T1000 (cell line): ENCODE measurements at places on chromosomes 3 and 15.

GRCh38 chr3:192844836-192845525 is 72.7 kb downstream of the MB21D2 start:
- no peak for DNase-seq

- peak; percentile 45 for DNase-seq
Observed at GRCh38 chr3:126932188-126932931, 50.6 kb upstream of the PLXNA1 start.

DNA sequence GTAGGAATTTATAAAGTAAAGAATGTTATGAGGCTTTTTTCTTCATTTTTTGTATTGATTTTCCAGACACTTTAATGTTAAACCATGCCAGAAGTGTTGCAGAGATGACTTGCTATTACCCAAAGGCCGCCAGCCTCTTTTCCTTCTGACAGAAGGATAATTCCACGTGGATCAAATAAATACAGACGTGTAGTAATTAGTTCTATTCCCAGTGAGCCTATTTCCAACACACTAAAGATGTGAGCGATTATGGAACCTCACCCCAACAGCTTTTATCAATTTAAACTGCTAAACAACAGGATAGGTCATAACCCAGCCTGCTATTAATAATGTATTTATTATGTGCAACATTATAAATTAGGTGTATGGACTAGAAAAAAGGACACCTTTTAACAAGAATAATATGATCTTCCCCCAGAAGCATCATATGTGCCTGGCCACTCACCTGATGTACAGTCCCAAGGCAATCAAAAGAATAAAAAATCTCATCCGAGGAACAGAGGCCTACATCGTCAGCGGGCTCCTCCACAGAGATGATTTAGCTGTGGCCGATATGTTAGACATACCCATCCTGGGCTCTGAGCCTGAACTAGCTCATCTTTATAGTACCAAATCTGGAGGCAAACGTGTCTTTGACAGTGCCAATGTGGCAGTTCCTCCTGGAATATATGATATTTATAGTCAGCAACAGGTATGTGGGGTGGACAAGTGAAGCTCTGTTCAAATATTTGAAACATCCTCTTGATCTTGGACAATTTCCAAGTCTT is 125.9 kb upstream of the C15orf61 start:
- DNase-seq, result no peak

GRCh38 chr3:72163809-72164634 is 379.1 kb upstream of the PROK2 start:
- DNase-seq, result no peak

DNA sequence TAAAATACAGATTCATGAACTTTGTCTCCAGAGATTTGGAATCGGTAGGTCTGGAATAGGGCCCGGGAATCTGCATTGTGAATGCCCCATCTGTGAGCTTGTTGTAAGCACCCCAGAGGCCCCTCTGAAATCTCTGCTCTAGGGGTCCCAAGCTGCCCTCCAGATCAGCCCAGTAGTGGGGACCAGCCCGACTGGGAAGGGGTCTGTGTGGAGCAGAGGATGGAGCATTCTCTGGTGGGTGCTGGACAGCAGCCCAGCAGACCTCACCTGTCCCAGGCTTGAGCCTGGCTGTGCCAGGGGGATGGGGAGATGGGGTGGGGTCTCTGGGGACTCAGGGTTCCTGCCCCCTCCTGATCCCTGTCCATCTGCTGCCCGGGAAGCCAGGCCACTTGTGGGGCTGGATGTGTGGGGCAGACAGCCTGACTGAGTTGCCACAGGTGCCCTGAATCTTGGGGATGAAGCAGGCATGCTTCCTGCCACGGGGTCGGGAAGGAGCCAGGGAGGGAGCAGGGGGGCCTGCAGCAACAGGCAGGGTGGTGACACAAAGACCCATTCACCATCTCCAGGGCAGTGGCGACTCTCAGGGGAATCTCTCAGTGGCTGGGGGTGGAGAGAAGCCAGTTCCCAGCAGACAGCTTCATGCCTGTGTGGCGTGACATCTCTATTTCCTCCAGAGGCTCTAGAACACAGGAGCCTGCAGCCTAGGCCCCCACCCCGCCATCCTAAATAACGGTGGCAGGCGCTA is 99.3 kb downstream of the WNT7A start:
- no peak for DNase-seq

DNA sequence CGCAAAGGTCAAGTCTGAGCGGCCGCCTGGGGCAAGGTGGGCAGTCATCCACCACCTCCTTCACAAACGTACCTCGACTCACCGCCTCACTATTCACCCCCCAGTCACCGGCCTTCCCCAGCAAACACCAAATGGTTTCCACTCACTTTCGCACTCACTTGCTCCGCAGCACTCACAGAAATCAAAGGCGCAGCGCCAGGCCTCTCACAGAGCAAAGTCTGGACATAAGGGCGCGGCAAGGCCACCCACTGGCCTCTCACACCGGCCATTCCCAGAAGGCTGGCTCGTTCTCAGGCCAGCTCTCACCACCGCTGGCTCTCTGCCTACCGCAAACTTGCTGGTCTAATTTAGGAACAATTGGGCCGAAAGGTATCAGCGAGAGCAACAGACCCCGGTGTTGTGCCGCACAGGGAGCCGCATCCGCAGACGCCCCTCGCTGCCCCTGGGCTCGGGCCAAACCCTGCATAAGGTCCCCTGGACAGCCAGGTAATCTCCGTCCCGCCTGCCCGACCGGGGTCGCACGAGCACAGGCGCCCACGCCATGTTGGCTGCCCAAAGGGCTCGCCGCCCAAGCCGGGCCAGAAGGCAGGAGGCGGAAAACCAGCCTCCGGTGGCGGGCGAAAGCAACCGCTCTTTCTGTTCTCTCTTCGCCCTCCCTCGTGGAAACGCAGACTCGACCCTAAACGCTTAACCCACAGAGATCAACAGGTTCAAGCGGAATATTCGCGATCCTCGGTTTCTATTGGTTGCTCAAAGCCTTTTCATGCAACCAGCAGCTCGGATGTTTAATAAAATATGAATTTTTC is 2.9 kb downstream of the SHOX2 start:
- no peak for DNase-seq

- DNase-seq, result no peak
Observed at GRCh38 chr3:149790268-149790667, 2.1 kb downstream of the ANKUB1 start.

- no peak for DNase-seq
Observed at GRCh38 chr3:54888873-54889272, 39.0 kb downstream of the LRTM1 start.

- no peak for DNase-seq
Observed at GRCh38 chr3:126434931-126435411, 40.3 kb downstream of the CFAP100 start.

- DNase-seq, result peak; percentile 39
Observed at GRCh38 chr15:39770748-39771689, 11.6 kb downstream of the FSIP1 start.

DNA sequence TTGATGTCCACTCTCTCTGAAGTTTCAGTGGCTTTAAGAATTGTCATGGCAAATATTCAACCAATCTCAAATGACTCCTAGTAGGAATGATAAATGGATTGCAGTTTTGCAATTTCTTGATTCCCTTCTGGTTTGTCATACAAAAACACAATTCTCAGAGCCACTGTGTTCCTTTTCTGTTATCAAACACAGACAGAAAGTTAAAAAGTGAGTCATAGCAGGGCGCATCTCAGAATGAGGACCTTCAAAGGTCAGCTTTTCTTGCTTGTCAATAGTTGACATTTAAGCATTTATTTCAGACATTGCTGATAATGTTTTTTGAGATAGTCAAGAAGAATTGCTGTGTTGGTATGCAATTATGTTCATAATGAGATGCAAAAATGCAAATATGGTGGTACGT is 405.9 kb downstream of the NR2F2 start:
- no peak for DNase-seq

GRCh38 chr3:61989681-61990080 is 383.7 kb downstream of the FEZF2 start:
- DNase-seq, result no peak

DNA sequence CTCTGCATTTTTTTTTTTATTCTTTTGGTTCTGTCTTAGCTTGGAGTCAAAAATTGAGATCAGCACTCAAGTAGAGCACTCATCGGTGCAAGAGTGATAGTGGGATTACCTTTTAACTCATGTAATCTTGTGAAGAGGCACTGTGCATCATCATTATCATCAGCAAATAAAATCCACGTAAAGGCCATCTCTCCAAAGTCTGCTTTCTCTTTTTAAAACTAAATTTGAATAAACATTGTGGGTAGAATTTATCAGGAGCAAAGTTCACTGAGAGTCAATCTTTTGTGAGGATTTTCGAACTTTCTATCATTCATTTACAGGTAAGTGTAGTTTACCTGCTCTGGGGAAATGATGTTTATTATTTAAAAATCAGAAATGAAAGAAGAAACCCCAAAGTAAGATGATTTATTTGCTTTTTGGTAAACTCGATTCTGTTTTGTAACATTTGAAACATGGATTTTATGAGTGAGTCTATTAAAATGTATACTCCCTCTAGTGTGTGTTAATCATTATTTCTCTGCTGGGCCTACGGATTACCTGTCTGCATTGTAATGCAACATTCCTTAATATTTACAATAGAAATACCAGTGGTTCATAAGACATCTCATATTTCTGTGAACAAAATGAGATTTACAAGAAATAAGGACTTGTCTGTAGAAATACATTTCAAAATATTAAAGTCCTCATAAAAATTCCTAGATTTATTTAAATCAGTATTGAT is 327.7 kb upstream of the NAALADL2 start:
- no peak for DNase-seq

GRCh38 chr3:44340058-44340395 is 1.5 kb downstream of the TCAIM start:
- DNase-seq, result no peak

- DNase-seq, result no peak
Observed at GRCh38 chr3:129855170-129855831, 38.2 kb downstream of the TMCC1 start.

- DNase-seq, result no peak
Observed at GRCh38 chr15:67865766-67866165, 25.9 kb upstream of the RNU6-1 start.

- no peak for DNase-seq
Observed at GRCh38 chr3:186511245-186511644, 32.9 kb downstream of the CRYGS start.

DNA sequence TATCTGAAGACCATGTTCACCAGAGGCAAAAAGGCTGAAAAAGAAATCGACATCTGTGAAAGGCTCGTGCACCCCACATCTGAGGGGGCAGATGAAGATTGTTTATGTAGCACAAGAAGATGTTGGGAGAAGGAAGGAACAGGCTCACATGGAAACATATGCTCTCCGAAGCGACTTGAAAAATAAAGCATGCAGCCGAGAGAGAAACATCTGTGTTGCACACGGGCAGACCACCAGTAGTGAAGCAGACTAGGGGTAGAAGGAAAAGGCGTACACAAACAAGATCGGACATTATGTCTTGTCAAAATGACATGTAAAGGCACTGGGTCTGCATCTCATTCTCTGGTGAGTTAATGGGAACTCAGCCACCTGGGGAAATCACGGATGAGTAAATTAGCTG is 356.5 kb downstream of the ZIC4 start:
- no peak for DNase-seq

- no peak for DNase-seq
Observed at GRCh38 chr15:38217788-38218609, 34.6 kb upstream of the SPRED1 start.

GRCh38 chr3:35322070-35322469 is 317.3 kb upstream of the ARPP21 start:
- no peak for DNase-seq

DNA sequence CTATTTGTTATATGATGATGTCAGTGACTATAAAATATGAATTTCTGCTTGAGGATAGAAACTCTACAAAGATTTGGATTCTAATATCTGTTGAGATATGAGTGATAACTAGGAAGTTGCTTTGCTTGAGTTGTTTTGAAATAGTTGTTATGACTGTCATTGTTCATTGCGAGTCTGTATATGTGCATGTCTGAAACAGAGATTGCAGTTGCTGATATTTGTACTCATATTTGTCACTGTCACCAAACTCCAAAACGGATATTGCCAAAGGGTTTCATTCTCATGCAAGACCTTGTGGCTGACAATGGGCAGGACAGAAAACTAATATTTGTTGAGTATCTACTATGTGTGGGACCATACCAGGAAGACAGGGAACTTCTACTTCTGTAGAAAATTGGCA is 240.2 kb downstream of the CD47 start:
- DNase-seq, result no peak

GRCh38 chr15:29139540-29140459 is 129.8 kb downstream of the NSMCE3 start:
- DNase-seq, result no peak

DNA sequence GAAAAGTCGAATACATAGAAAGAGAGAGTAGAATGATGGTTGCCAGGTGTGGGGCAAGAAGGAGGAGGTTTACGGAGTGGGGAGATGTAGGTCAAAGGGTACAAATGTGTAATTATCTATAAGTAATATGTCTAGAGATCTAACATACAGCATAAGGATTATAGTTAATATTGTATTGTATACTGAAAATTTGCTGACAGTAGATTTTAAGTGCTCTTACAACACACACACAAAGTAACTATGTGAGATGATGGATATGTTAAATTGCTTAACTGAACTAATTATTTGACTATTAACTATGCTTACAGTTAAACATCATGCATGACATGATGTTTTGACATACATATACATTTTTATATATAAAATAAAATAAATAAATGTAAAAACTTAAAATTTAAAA is 192.7 kb downstream of the ZIC4 start:
- no peak for DNase-seq

- no peak for DNase-seq
Observed at GRCh38 chr15:42038401-42038800, 17.6 kb upstream of the PLA2G4E start.

DNA sequence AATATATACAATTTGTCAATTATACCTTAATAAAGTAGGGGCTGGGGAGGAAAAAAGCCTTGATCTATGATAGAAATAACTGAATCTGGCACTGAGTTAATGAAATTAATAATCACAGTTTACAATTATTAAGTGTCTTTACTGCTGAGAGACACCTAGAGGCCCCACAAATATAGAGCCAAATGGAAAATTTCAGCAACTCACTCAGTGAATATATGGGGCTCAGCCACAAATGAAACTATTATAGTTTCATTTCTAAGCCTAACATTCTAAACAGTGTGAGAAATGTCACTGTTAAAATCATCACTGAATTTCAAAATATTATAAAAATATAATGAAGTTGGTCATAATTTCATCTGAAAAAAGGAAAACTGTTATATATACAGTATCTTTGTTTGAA is 40.3 kb downstream of the GNB4 start:
- DNase-seq, result no peak

- DNase-seq, result no peak
Observed at GRCh38 chr3:13495351-13495813, 15.3 kb downstream of the HDAC11 start.

- no peak for DNase-seq
Observed at GRCh38 chr3:105511031-105511430, 144.3 kb downstream of the ALCAM start.

- no peak for DNase-seq
Observed at GRCh38 chr15:77557144-77557543, 75.6 kb downstream of the LINGO1 start.

- no peak for DNase-seq
Observed at GRCh38 chr3:121252676-121253075, 293.1 kb downstream of the POLQ start.

- DNase-seq, result no peak
Observed at GRCh38 chr3:46632792-46633191, 20.5 kb downstream of the FAM240A start.

- DNase-seq, result no peak
Observed at GRCh38 chr15:89566181-89566580, 9.1 kb upstream of the TICRR start.
